ENCODE measurements at places on chromosomes 2 and 18.

DNA sequence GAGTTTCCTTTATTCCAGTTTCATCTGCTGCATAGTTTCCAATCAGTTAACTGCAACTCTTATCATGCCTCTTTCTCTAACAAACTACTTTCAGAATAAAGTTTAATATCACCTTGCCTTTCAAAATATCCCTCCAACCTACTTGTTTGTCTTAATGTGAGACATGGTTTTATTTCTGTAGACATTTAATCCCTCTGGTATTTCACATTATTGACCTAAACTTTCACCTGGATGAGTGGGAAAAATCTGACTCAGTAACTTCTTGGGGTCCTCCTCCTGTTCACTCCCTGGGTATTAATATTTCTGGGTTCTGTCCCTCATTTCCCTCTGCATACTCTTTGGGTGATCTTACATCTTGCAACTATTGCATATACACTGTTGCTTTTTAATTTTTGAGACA is 27.9 kb downstream of the MSH6 start:
- DNase-seq = no peak

DNA sequence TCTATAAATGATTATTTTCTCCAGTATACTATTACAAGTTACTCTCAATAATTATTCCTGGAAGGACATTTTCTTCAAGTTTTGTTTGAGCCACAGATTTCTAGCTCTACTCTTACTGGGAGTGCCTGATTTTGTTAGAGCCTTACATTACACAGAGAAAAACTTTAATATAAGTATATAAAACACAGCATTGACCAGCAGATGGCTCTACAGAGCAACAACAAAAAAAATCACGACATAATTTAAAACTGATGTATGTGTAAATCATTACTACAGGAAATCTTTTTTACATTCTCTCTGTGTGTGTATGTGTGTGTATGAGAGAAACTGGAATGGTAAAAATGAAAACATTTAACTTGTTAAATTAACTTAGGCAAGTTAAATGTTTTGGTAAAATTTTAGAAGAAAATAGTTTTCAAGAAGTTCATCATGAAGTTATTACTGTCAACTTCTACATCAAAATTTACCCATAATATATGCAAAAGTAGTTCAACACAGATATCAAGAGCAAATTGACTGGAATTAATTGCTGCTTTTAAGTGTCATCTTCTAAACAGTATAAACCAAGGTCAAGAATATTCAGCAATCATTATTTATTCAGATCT is 103.3 kb downstream of the MDH1 start:
- no peak for DNase-seq

GRCh38 chr18:5817816-5818215 is 77.5 kb downstream of the TMEM200C start:
- no peak for DNase-seq

DNA sequence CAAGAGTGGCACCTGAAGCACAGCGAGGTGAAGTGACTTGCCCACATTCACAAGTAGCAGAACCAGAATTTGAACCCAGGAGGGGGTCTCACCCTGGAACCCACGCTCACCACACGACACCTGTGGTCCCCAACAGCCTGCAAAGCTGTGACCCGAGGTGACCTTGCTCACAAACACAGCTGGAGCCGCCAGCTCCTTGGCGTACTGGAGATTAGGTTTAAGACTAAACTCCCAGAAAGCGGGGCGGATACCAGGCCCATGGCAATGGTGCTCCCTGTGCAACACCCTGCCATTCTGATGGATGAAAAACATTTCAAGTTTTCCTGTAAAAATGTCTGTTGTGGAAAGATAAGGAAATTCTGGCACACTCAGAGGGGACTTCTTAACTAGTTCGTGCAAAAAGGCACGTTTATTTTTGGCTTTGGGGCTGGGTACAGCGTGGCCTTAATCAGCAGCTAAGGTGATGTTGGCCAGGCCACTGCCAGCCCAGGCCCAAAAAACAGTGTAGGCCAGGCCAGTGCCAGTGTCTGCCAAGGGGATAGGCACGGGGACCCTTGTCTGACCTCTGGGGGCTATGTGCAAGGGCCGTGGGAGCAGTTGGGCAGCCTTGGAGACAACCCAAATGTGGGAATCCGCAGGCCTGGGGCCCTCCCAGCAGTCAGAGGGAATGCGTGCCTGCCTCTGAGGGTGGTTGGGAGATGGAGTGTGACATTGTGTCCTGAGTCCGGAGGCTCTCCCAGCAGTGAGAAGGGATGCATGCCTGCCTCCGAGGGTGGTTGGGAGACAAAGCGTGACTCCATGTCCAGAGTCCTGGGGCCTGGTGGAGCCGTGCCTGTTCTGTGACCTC is 185.0 kb upstream of the HS6ST1 start:
- DNase-seq = no peak

DNA sequence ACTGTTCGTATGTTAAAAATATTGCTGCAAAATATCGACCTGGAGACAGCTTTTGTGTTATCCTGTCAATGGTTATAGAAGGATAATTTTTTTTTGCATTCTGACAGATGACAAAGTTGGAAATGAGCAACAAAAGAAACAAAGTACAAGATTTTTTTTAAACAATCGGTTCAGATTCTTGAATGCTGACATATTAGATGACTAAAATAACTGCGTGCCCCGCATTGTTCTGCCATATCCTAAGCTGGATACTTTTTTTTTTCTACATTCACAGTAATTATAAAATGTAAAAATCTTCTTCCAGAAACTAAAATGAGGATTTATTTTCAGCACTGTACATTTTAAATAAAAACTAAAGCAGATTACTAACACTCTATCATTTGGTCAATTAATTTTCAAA is 67.1 kb downstream of the ABCG8 start:
- no peak for DNase-seq
